GM04503 (cell line): ENCODE measurements at places on chromosomes 3 and 15.

- no peak for DNase-seq
Measured at GRCh38 chr3:88954853-88955252, 152.6 kb upstream of the EPHA3 start.

DNA sequence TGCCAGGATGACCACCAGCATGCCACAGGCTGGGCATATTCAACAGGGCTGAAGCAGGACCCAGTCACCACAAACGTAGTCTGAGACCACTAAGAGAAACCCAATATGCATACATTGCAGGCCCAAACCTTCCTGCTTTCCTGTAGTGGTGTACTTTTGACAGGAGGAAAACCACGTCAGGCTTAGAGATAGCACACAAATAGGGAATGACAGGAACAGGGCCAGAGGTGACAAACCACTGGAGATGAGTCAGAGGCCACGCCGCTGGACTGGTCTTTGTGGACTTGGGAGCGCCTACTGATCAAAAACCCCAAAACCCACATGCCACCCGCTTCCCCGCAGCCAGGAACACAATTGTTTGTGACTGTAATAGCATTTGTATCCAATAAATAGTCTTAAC, 3.6 kb upstream of the EFCAB12 start:
- DNase-seq: no peak

DNA sequence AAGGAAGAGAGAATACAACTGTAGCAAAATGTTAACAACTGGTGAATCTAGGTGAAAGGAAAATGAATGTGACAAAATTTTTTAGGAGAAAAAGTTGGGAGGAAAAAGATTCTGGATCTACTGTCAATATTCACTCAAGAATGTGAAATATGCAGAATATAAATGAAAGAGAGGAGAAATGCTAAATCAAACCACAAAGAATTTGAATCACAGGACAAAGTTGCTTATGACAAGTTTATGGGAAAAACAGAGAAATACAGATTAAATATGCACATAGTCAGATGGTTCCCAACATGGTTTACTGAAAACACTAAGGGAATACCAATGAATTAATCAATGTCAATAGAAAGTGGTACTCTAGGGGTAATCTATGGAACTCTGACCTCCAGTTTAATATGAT, 27.6 kb downstream of the C3orf33 start:
- DNase-seq: no peak

- DNase-seq: no peak
Measured at GRCh38 chr3:99915906-99916432, 98.3 kb downstream of the CMSS1 start.

GRCh38 chr3:159616234-159616825, 372.3 kb upstream of the IL12A start:
- no peak for DNase-seq

DNA sequence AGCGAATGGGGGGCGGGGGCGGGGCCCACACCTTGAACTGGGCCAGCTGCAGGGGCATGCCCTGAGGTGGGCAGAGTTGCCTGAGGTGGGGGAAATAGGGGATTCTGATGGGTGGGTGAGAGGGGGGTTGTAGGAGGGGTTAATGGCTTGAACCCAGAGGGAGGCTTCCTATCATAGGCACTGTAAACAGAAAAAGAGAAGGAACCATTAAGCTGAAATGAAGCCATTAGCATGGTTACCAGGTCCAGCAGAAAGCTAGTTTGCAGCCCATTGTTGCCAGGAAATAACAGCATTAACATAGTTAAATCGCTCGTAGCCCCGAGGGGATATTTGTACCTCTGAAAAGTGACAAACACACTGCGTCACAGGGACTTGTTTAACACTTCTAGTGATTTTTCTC, 29.0 kb downstream of the ETV5 start:
- DNase-seq: no peak

- DNase-seq: no peak
Measured at GRCh38 chr3:44076221-44076829, 165.4 kb upstream of the TOPAZ1 start.

DNA sequence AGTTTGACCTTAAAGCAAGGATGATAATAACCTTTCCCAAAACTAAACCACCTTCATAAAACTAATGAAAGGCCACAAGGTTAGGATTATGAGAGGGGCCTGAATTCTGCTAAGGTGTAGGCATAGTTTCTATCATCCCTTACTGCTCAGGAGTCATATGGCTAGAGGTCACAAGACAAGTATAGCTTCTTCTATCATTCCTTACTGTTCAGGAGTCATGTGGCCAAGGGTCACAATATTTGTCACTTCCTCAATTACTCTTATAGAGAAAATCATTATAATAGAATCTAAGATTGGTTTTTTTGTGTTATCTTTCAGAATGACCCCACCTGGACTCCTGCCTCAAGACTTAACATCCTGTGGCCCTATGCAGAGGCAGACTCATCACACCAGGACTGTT, 36.6 kb downstream of the HERC1 start:
- DNase-seq: no peak

- no peak for DNase-seq
Measured at GRCh38 chr3:178707311-178708031, 171.2 kb downstream of the KCNMB2 start.

GRCh38 chr3:192545333-192545732, 182.0 kb downstream of the FGF12 start:
- DNase-seq: no peak

DNA sequence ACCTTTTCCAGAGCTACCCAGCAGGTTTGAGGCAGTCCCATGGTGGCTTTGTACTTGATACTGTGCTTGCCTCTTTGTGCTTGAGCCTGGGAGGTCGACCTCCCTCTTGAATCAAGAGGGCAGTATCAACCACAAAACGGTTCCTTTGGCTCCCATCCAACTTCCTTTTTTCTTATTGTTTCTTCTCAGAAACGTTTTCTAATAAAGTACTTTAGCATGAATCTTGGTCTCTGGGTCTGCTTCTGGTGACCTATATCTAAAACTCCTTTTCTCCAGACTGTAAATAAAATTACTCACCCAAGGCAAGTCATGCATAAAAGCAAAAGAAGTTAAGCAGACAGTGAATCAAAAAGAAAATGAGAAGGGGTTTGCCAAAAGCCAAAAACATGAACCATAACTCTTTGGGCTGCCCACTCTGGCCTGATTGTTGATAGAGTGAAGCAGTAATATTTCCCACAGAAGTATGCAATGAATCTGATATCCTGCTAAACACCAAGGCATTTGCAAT, 112.2 kb upstream of the SLC4A7 start:
- DNase-seq: peak; percentile 37

DNA sequence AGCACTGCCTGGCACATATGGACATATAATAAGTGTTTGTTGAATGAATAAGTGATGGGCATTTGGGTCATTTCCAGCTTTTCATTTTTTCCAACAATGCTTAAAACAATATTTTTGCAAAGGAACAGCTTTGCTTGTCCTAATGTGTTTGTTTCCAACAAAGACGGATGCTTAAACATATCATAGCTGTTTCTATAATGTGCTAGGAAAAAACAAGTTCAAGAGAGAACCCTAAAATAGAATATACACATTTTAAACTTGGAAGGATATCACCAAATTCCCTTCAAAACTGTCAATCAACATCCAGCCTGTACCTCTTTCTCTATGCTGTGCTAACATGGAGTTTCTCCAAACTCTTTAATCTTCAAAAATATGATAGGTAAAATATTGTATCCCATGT, 224.5 kb upstream of the WNT5A start:
- no peak for DNase-seq

DNA sequence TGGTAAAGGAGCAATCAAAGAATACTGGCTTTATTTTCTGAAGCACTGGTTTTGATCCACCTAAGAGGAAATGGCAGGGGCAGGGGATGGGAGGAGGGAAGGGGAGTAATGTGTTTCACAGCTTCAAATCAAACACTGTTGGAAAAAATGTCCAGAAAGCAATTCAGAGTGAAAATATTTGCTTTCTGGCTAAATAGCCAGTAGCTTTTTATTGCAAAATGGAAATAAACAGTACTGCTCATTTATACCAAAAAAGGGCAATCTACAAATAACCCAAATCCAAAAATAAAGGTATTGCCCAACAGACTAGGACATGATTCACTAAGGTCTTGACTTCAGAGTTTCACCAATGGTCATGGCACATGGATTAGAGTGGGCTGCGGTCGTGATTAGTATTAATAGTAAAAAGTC, 279.3 kb upstream of the THBS1 start:
- DNase-seq: peak; percentile 91

- DNase-seq: no peak
Measured at GRCh38 chr3:149751551-149751950, 738 bp downstream of the COMMD2 start.

- no peak for DNase-seq
Measured at GRCh38 chr15:76363251-76363650, 26.7 kb downstream of the ISL2 start.

- no peak for DNase-seq
Measured at GRCh38 chr3:175149675-175150074, 290.5 kb downstream of the NAALADL2 start.

GRCh38 chr3:195443391-195443989, 670 bp upstream of the ACAP2 start:
- no peak for DNase-seq

GRCh38 chr15:60444289-60444912, 34.5 kb downstream of the ICE2 start:
- no peak for DNase-seq

- no peak for DNase-seq
Measured at GRCh38 chr3:56974247-56974930, 86.1 kb upstream of the SPATA12 start.

DNA sequence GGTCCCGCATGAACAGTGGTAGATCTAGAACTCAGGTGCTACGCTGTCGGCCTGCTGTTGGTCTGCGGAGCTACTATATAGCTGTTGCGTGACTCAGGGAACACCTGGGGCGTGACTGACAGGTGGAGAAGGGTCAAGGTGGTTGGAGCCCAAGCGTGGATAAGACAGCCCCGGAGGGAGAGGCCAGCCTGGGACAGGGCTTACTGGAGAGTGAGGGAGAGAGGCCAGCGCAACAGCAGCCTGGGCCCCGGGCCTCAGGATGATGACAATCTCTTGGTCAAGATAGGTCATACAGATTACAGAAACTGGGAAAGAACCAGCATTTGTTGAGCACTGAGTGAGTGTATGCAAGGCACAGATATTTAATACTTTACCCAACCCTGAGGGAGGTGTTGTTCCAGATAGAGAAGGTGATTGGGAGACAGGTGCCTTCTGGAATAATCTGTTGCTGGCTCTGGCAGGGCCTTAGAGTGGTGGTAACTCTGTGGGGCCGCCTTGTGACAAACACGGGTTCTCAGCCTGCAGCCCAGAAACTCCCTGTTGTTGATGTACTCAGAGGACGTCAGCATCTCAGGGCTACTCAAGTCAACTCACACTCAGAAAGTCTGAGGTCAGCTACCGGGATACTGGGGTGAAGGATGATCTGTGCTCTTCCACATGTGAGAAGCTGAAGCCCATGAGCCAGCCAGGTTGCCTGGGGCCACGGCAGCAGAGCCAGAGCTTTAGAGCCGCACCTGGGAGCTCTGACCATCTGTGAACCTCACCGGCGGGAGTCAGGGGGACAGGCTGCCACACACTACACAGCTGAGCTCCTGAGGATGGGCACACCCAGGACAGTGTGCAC, 265.4 kb upstream of the HES1 start:
- DNase-seq: no peak

GRCh38 chr3:129001101-129001805, at the start of gene EFCC1:
Gene EFCC1, plus strand, starts transcription at chr3:129001304. Its CDS starts 325 bp downstream, at chr3:129001629.
- no peak for DNase-seq

DNA sequence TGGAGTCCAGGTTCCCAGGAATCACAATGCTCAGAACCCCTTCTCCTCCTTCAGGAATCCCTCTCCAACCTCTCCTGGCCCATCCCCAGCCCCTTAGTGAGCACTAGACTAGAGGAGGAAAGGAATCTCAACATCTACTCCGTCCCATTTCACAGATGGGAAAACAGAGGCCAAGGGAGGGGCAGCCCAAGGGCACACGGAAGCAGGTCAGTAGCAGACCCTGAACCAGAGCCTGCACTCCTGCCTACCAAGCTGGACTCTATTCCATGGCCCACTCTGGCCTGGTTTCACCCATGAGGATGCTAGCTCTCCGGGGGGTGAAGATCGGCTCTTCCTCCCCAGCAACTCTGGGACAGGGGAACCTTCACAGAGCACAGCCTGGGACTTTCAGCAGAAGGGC, 14.3 kb downstream of the SEMA7A start:
- DNase-seq: no peak

DNA sequence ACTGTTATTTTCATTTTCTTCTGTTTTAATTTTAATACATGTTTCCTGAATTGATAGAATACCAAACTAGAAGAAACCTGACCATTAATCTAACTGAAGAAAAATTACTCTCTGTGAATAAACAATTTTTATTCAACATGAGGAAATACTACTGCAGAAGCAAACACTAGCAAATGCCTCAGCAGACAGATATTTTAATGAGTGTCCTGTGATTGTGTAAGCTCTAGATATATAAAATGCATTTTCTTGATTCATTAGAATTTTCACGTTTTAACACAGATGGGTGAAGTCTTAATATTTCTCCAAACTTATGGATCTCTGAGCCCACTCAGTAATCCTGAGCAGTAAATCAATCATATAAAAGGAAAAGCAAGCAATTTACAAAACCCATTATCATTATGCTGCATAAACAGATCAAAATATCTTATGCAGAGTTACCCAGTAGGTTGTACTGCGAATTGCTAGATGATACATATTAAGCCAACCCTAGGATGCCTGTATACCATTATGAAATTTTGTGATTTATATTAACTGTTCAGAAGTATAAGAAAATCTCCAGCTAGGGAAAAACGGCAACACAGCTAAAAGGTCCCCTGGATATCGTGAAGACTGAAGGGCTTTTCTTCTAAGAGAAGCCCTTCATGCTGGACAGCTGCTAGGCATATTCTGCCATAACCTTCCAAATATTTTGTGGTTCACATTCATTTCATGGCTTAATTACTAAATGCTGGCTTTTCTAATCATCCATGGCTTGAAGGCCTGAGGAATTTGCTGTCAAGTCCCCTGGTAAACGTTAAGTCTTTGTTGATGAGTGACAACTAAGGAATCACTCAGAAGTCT, 157.7 kb upstream of the TGFBR2 start:
- no peak for DNase-seq

- no peak for DNase-seq
Measured at GRCh38 chr3:128167973-128168674, 14.8 kb downstream of the EEFSEC start.

DNA sequence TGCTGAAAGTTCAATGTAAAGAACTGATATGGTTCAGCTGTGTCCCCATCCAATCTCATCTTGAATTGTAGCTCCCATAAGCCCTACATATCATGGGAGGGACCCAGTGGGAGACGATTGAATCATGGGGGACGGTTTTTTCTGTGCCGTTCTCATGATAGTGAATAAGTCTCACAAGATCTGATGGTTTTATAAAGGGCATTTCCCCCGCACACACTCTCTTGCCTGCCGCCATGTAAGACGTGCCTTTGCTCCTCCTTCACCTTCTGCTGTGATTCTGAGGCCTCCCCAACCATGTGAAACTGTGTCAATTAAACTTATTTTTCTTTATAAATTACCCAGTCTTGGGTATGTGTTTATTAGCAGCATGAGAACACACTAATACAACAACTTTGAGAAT, 86.5 kb upstream of the TNFSF10 start:
- DNase-seq: no peak
